ENCODE measurements at places on chromosomes 1 and 21.

- DNase-seq = no peak
These were observed 164.2 kb downstream of the NRIP1 start for GRCh38 chr21:14900611-14901010.

DNA sequence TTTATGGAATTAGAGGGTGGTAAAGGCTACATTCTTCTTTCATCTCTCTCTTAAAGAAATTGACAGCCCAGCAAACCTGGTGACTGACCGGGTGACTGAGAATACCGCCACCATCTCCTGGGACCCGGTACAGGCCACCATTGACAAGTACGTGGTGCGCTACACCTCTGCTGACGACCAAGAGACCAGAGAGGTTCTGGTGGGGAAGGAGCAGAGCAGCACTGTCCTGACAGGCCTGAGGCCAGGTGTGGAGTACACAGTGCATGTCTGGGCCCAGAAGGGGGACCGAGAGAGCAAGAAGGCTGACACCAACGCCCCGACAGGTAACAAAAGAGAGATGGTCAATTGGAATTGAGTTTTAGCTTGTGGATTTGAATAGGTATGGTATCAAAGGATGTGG is 29.7 kb downstream of the TNN start:
- no peak for DNase-seq

GRCh38 chr1:187114792-187115191 is 286.0 kb downstream of the PLA2G4A start:
- no peak for DNase-seq

DNA sequence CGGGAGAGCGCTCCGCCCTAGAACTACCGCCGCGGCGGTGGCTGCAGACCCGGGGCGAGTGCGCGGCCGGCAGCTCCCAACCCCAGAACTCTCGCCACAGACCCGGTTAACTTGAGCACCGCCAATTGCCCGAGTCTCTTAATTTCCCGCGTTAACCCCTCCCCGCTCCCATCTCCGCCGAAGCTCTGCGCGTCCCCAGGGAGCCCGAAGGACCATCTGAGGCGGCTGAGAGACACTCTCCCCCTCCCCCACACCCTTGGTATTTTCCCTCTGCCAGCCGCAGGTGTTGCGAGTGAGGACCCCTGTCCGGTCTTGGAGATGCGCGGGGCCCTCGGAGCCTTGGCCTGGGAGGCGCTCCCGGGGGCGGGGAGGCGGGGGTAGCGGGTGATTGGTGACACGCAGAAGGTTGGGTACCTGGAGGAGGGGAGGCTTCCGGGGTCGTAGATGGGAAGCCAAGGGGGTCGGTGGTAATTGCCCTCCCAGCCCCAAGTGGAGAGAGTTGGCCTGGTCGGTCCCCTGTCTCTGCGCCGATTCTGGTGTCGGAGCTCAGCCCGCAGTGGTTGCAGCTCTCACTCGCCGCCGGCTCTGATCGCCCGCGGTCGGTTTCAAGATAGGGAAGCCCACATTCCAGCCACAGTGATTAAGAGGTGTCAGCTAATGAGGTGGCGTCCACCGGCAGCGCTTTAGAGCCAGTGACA is 858 bp upstream of the SUSD4 start:
- no peak for DNase-seq

DNA sequence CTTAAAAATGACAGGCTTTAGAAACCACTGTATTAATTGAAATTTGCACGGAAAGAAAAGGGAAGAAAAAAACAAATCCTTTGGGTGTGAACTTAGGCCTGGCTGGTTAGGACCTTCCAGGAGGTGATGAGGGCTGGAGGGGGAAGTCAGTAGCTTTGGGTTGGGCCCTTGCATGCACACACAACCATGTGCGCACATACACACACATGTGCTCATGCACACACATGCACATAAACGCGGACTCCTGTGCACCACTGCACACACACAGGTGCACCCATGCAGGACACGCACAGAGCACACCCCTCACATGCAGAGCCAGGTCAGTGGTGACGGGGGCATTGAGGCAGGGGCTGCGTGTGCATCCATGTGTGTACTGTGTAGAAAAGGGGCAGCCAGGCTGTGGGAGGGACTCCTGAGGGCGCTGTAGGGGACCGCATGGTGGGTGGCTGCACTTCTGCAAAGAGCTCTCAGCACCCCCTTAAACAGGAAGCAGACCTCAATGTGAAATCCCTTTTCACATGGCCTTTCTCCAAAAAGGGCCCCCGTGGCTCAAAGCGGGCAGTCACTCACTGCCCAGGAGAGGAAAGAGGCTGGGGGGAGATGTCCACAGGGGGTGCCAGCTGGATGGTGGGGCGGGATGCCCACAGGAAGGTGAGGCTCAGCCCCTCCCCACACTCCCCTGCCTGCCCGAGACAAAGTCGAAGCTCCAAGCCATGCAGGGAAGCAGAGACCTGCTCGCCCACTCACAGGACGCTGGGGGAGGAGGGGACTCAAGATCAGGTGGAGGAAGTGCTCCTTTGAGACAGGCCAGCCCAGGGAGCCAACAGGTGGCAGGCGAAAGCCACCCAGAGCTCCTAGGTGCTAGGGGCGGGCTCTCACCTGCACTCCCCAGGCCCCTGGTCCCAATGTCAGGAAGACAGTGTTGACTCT is 95.2 kb downstream of the ITPKB start:
- peak; percentile 53 for DNase-seq

GRCh38 chr1:154454386-154455120 is 47.5 kb upstream of the TDRD10 start:
- DNase-seq = no peak

- no peak for DNase-seq
These were observed 112.5 kb downstream of the USH2A start for GRCh38 chr1:216310776-216311175.

GRCh38 chr1:151165281-151165737 is 393 bp downstream of the LYSMD1 start:
- peak; percentile 77 for DNase-seq

DNA sequence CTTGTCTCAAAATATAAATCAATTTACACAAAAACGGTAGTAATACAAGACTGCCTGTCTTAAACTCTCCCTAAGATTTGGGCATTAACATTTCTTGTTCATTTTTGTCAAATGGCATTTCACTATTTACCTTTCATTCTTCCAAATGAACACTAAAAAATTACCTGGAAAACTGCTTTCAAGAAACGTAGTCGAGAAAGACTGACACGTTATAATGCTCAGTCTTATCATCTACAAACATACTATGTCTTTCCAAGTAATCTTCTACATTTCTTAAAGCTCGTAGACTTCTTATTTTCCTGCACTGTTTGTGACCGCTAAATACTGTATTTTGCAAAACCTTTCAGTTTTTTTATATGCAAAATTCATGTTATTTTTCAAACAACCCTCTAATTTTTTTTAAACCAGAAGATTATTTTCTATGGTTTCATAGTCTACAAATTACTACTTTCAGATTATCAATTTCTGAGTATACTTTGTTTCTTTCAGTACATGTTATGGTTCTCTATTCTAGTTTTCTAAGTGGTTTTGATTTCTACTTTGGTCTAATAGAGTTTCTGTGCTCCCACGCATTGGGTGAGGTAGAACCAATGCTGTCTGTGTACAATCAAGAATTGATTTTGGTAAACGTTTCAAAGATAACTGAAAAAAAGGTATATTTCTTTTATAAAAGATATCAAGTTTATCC is 336.4 kb downstream of the SMYD3 start:
- DNase-seq = no peak

- no peak for DNase-seq
These were observed 53.3 kb upstream of the MTR start for GRCh38 chr1:236741753-236742152.

- DNase-seq = no peak
These were observed 1.4 kb upstream of the RHBG start for GRCh38 chr1:156367383-156368156.

- no peak for DNase-seq
These were observed 64.0 kb downstream of the RAP1GAP start for GRCh38 chr1:21605012-21605715.

- DNase-seq = no peak
These were observed 76.8 kb downstream of the SLC45A1 start for GRCh38 chr1:8394456-8395321.

GRCh38 chr1:27536010-27536757 is 46.2 kb upstream of the WASF2 start:
- DNase-seq = peak; percentile 56

DNA sequence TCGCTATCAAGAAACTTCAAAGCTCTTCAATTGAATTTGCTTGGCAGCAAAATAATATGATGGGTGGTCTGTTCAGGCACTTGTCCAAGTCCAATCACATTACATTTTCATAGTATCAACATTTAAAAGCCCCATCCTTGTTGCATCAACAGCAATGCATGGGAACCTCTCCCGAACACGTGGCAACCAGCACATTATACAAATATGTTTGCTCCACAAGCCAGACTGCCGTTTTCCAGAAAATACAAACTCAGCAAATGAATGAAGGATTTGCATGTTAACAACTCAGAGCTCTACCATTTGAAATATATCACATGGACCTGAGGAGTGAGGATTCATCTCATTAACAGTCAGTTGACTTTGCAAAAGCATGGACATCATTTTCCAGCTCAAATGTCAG is 20.0 kb upstream of the LYPLAL1 start:
- no peak for DNase-seq

DNA sequence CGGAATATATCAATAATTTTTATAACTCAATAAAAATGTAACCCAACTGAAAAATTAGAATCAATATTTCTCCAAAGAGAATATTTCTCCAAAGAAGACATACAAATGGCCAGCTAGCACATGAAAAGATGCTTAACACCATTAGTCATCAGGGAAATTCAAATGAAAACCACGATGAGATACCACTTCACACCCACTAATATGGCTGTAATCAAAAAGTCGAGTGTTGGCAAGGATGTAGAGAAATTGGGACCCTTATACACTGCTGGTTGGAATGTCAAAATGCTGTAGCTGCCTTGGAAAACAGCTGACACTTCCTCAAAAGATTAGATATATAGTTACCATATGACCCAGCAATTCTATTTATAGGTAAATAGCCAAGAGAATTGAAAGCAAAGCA is 133.0 kb downstream of the GPR52 start:
- no peak for DNase-seq

DNA sequence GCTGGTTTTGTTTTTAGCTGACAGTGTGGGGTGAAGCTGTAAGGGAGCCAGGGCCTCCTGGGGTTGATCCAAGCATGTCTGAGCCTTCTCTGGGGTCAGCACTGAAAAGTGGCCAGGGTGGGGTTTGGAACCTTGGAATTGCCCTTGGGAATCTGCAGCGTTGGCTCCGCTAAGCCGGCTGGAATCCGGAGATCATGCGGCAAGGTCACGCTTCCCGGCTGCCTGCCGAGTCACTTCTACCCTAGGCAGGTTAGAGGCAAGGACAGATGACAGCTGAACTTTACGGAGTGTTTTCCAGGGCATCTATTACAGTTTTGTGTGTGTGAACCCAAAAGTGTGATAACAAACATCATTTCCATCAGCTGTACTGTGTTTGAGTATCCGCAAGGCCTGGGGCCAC is 17.1 kb downstream of the ABCG1 start:
- no peak for DNase-seq

DNA sequence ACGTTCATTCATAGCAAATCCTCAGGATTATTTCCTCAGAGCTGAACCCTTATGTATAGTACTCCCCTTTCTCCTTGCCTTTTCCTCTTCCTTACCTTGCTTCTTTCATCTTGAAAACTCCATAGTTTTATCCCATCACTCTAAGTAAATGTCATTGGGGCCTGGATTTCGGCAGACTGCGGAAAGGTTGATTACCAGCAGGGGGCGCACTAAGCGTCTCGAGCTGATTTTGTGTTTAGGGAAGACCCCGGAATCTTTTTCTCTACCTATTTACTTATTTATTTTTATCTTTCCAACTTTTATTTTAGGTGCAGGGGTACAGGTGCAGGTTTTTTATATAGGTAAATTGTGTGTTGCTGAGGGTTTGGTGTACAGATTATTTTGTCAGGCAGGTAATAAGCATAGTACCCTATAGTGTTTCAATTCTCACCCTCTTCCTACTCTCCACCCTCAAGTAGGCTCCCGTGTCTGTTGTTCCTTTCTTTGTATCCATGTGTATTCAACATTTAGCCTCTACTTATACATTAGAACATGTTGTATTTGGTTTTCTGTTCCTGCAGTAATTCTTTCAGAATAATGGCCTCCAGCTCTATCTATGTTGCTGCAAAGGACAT is 11.4 kb upstream of the MTARC1 start:
- no peak for DNase-seq

DNA sequence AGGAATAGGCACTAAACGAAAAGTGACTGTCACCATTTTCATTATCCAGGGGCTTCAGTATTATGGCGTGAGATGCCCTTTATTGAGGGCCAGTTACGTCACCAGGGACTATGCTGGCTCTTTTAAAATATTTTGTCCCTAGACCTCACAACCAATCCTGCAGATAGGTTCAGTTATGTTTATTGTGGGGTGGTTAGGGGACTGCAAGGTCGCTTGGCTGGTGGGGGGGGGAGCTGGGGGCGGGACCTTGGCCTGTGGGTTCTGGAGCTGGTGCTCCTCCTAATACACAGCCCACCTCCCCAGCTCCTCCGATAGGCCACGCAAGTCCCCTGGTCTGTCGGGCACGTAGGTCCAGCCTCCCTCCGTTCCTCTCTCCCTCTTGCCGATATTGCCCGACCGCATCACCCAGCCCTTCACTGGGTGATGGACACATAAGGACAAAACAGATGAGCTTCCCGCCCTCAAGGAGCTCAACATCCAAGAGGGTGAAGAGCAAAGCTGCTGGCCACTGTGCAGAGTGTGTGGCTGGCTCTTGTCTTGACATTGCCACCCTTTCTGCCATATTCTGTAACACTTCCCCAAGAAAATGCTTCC is 271.8 kb downstream of the MATN1 start:
- no peak for DNase-seq

DNA sequence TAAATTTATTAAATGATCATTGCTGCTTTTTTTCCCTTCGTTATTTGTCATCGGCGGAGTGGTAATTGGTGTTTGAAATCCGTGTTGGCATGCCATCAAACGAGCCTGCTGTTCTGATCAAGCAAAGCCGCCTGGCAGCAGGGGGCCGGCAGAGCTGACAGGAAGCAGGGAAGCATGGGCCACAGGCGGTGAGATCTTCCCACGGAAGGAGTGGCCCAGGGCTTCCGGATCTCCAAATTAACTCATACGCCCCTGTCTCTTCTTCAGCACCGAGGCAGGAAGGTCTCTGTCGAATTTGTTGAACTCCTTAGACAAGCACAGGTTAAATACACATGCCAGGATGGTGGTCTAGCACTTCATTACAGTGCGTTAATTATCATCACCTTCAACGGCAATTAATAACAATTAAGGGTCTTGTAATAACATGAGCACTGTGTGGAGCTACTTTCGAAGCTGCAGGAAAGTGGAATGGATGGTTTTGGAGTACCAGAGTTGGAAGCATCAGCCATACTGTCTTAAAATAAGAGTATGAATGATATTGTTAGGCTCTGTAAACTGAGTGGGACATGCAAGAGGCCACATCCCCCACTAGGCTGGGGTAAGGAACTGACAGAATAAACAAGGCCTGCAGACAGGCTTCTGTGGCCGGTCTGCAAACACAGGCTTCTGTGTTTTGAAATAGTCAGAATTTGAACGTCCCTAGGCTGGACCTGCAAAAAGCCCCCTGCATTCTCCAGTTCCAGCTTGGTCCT is 199.4 kb upstream of the DAB1 start:
- DNase-seq = no peak

- no peak for DNase-seq
These were observed 1.3 kb downstream of the RIMS3 start for GRCh38 chr1:40664167-40664537.

GRCh38 chr21:41571938-41572510 is 64.1 kb upstream of the TMPRSS2 start:
- DNase-seq = no peak

Measured in sciatic nerve (tissue), 2 donors.